ENCODE measurements at places on chromosomes 6 and 20.
A peak's percentile ranks its signal among the peaks of the same experiment; 100 is the strongest.

- no peak for DNase-seq
These were observed 56.3 kb upstream of the CD93 start for GRCh38 chr20:23142162-23143050.

DNA sequence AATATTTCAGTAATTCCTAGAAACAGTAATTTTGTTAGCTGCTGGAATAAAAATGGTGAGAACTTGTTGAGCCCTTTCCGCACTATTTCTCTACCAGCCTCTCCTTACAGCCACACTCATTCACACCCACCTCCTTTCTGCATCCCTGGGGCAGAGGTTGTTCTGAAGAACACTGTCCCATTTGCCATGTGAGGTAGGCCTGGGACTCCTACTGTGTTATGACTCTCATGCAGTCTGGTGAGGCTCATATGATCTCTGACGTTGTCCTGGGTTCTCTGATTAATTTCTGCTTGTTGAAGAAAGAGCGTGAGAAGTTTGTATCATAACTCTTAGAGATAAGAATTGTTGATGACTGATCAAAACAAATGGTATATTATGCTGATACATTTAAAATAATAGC is 4.1 kb upstream of the KCNQ5 start:
- no peak for DNase-seq

DNA sequence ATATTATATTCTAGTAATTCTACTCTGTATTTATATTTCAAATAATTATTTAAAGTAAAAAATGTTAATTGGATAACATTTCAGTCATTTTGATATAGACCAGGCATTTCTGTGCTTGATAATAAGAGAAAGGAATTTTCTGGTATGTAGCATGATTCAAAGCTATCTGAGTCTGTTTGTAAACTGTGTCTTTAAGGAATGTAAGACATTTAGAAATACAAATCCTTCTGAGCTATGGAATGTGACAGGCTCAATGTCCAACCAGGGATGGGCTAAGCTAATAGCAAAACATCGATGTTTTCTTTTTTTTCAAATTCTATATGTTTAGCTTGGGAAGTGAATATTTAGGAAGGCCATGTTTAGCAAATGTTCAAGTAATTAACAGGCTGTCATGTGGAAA is 41.5 kb upstream of the FAM83B start:
- peak; percentile 61 for DNase-seq

DNA sequence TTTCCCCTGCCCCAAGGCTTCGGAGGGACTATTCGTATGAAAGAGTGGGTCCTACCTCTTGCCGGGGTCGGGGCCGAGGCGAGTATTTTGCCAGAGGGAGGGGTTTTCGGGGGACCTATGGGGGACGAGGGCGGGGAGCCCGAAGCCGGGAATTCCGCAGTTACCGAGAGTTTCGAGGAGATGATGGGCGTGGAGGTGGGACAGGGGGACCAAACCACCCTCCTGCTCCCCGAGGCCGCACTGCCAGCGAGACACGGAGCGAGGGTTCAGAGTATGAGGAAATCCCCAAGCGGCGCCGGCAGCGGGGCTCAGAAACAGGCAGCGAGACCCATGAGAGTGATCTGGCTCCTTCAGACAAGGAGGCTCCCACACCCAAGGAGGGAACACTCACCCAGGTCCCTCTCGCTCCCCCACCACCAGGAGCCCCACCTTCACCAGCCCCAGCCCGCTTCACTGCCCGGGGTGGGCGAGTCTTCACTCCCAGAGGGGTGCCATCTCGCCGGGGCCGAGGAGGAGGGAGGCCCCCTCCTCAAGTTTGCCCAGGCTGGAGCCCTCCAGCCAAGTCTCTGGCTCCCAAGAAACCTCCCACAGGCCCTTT is 11.3 kb downstream of the PRRC2A start:
- no peak for DNase-seq

GRCh38 chr6:157002774-157003173 is 225.6 kb downstream of the ARID1B start:
- no peak for DNase-seq

DNA sequence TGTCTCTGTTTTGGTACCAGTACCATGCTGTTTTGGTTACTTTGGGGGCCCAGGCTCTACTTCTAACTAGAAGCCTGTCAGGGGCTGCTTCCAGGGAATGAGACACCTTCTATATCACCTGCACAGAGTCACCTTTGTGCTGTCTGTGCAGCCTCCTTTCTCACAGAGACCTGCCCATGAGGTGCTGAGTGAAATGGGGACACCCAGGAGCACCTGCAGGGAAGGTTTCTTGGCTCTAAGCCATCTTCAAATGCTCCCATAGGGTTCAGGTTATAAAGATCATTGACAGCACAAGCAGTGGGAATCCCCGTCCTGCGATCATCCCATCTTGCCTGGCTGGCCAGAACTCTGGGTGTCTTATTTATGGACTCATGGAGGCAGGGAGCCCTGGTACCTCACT is 19.1 kb downstream of the GABRR2 start:
- no peak for DNase-seq

DNA sequence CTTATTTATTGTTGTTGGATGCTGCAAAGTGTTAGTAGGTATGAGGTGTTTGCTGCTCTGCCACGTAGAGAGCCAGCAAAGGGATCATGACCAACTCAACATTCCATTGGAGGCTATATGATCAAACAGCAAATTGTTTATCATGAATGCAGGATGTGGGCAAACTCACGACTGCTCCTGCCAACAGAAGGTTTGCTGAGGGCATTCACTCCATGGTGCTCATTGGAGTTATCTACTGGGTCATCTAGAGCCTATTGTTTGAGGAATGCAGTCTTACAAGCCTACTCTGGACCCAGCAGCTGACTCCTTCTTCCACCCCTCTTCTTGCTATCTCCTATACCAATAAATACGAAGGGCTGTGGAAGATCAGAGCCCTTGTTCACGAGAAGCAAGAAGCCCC is 12.1 kb downstream of the MICB start:
- no peak for DNase-seq

- DNase-seq, result no peak
These were observed 13.3 kb downstream of the ELOVL5 start for GRCh38 chr6:53335224-53335994.

- no peak for DNase-seq
These were observed 191.5 kb upstream of the RSPO3 start for GRCh38 chr6:126926926-126927325.

Data from fibroblast of skin of left quadriceps (primary cell).